Epithelial cell of proximal tubule (primary cell): ENCODE measurements at places on chromosomes 12 and 14.

DNA sequence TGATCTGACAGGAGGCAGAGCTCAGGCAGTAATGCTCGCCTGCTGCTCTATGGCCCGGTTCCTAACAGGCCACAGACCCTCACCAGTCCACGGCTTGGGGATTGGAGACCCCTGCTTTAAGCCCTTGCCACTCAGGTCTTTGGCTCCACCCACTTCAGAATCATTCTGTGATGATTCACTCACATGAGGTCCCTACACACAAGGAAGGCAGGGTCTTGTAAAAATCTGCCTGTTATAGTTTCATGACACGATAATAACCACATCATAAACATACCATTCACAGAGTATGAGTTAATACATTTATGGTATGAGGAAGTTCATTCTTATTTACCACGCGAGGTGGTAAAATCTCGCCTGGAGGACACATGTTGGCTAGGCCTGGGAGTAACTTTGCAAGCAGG lies 29.0 kb upstream of the MAX start:
- no peak for DNase-seq

- DNase-seq: no peak
Observed at GRCh38 chr12:25269701-25270100, 19.0 kb upstream of the KRAS start.

DNA sequence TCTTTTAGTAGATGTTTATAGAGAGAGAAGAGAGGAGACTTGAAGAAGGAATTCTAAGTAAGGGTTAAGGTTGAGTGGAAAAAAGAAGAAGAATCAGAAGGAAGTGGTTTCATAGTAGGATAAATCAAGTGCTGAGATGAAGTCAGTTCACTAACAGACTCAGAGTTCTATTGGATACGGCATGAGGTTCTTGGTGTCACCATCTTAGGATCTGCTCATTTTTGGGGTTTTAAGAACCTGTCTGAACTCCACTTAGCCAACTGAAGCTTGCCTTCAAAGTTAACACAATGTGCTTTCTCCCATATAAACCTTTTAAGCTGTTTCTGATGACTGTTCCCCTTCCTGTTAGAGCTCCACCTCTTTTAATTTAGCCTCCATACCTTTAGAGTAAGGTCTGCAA lies 152.6 kb downstream of the PRKCH start:
- DNase-seq: no peak

- DNase-seq: no peak
Observed at GRCh38 chr12:77362509-77363210, 297.3 kb upstream of the E2F7 start.

DNA sequence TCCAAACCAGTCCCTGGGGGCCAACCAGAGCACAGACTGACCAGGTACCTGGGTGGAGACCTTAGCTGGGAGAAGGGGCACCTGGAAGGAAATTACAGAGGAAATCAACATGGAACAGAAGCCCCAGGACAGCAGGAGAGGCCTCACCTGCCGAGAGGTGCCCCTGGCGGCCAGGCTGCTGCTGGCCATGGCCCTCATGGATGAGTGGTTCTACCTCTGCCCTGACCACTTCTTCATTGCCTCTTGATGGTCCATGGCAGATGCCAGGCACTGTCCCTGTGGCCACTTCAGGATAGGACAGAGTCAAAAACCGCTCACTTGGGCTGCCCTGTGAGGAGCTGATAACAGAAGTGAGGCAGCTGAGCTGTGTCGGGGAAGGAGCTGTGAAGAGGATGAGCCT lies 73.1 kb upstream of the GNG2 start:
- DNase-seq: no peak

DNA sequence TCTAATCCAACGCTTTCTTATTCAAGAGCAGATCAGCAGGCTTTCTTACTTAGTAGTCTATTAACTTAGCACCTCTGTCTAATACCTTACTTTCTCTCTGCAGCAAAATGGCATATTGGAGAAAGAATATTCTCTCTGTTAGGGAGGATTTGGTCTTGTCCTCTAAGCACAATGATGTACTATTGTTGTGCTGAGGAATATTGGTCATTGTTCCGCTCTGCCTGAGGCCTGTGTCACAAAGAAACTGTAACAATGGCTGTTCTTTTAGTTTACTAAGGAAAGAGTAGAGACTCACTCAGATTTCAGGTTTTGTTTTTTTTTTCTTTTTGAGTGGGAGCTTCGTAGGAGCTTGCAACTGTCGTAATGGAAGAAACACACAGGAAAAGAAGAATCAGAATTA lies 1358.8 kb downstream of the LRFN5 start:
- no peak for DNase-seq

DNA sequence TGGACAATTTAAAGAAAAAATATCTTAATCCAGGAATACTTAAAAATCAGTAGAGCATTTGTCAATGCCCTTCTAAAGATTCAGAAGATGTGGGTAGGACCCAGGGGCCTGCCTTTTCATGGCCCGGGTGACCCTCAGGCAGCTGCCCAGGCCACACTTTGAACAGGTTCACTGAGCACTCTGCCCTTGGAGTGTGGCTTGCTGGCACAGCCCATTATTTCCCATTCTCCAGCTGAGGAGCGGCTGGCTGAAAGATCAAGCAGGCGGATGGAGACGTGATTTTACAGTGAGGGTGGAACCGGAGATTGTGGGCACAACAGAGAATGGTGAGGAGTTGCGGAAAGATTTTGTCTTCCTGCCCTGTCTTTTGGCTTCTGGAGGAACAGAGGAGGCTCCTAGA lies 7.1 kb upstream of the PRPH start:
- DNase-seq: no peak

GRCh38 chr14:65531148-65531547 lies 118.6 kb downstream of the FUT8 start:
- no peak for DNase-seq
